ENCODE measurements at places on chromosomes 4 and X. TPM values are rescaled to one million over a fixed set of nuclear protein-coding genes. Genes with fewer than 3 reads are reported as not detected.

DNA sequence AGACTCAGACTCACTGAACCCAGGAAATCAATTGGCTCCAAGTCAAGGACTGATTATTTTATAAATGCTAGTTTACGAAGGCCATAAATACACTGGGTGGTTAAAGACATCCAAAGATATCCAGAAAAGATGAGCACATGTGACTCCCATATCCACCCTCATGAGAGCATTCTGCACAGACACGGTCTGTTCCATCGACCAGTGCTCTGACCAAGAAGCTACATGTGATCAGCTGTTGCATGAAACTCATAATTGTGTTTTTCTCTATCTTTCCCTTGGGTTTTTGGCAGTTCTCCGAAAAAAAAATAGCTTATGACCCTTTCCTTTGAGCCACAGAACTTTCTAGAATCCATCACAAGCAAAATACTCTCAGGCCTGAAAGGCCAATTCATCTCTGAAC is 2.7 kb upstream of the PIR start:
- no peak for DNase-seq

- no peak for DNase-seq
Measured at GRCh38 chr4:152784490-152785350, 5.0 kb downstream of the ARFIP1 start.

Gene CDX4
- not detected for polyA plus RNA-seq

Gene SHISA3
- polyA plus RNA-seq: 106 TPM

Gene ARHGEF38
- polyA plus RNA-seq: 5.7 TPM

Gene PLP1
- polyA plus RNA-seq: 6.8 TPM

All from right renal pelvis (tissue), 4 donors.